ENCODE measurements at places on chromosomes 6 and 20.

GRCh38 chr6:166304106-166304505 lies 4.1 kb downstream of the PRR18 start:
- DNase-seq, result no peak

DNA sequence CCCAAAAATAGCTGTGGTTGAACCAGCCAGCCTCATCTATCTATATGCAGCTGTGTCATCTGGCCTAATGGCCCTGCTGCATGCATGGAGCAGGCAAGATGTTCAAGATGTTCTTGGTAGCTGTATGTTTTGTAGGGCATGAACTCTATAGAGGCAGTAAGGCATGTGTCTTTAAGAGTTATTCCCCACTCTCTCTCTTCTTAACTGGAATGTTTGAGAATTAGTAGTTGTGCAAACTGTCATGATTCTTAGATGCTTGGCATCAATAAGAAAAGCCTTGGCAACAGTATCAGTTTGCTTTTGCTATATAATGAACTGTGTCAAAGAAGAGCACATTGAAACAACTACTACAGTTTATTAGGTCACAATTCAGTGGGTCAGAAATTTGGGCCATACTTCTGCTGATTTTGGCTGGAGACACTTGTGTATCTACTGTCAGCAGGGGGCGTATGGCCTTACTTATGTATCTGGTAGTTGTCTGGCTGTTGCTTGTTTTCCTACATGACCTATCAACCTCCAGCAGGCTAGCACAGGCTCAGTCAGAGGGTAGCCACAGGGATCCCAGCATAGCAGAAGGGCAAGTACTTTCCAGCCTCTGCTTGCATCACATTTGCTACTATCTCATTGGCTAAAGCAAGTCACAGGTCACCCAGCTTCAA lies 56.1 kb upstream of the LAMP5 start:
- DNase-seq, result no peak

DNA sequence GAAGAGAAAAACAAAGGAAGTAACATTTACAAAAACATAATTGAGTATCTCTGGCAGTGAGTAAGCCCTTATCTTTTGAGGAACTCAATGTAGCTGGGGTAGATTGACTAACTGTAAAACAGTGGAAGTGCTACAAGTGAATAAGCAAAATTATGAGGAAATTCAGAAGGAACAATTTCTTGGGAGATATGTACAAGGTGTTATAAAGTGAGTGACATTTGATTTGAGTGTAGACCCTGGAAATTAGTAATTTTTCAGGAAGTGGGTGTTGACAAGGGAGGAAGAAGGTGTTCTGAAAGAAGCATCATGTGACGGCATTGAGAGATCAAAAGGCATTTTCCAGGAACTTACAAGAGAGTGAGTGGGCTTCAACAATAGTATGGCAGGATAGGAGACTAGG lies 22.2 kb downstream of the XRN2 start:
- no peak for DNase-seq

DNA sequence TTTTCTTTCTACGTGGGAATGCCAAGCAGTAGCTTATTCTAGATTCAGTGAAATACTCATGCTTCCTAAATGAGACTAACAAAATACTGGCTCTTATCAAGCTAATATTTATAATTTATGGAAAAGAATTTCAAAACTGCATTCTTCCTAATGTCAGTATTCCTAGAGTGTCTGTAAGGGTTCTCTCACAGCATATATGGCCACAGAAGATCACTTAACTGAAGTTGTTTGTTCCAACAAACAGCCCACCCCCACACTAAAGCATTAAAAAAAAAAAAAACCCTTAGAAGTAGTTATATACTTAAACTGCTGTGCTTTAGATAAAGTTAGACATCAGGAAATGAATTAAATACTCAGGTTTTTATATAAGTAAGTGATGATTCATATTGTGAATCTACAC lies 247.7 kb upstream of the HSF2 start:
- no peak for DNase-seq

DNA sequence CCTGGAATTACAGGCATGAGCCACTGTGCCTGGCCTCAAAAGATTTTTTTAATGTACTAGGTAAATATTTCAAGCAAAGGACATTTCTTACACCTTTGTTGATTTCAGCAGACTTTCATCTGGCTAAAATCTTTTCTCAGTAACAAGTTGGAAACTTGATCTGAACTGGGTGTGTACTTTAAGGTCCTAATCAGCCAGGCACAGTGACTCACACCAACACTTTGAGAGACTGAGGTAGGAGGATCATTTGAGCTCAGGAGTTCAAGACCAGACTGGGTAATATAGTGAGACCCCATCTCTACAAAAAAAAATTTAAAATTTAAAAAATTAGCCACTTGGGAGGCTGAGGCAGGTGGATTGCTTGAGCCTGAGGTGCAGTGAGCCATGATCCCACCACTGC lies 7.0 kb upstream of the RALGAPA2 start:
- no peak for DNase-seq

- DNase-seq, result no peak
Observed at GRCh38 chr6:30942338-30943060, 1.7 kb downstream of the MUCL3 start.

DNA sequence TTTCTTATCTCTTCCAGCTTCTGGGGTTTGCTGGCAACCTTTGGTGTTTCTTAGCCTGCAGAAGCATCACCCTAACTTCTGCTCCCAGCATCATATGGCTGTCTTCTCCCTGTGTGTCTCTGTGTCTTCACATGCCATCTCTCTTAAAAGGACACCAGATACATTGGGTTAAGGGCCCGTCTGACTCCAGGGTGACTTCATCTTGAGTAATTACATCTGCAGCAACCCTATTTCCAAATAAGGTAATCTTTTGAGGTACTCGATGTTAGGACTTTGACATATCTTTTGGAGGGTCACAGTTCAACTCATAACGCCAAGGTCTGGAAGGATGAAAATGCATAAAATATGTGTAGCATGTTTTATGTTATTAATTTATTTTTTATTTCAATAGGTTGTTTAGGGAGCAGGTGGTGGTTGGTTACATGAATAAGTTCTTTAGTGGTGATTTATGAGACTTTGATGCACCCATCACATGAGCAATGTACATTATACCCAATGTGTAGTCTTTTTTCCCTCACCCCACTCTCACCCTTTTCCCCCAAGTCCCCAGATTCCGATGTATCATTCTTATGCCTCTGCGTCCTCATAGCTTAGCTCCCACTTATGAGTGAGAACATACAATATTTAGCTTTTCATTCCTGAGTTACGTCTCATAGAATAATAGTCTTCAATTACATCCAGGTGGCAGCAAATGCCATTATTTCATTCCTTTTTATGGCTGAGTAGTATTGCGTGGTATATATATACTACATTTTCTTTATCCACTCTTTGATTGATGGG lies 131.1 kb downstream of the TBXT start:
- no peak for DNase-seq

GRCh38 chr6:122624853-122625252 lies 14.6 kb downstream of the PKIB start:
- DNase-seq, result no peak

GRCh38 chr6:109029313-109029712 lies 65.3 kb downstream of the SESN1 start:
- no peak for DNase-seq

DNA sequence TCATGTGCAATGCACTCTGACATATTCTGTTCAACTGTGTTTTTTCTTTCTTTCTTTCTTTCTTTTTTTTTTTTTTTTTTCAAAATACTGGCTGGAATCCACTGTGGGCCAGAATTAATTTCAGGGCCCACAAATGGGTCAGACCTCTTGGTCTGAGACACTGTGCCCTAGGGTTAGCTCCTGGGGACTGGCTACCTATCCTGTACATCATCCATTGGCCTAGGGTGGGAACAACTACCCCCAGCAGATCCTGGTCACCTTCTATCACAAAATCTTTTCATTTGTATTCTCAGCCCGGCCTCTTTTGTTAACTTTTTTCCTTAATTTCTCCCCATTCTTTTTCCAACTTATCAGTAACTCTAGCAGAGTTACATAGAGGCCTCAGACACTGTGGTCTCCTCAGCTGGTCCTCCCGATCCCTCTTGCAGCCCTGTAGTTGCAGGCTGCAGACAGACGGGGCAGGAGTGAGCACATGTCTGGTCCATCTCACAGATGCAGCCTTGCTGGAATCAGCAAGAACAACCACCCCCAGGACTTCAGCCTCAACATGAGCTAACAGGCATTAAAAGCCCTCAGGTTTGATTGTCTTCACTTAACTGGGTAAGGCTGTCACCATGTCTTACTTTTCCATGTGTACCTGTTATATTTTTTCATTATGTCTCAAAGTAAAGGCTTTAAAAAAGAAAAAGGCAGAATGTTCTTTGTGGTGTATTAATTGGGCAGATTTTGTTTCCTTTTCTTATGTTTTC lies 41.3 kb downstream of the TXLNB start:
- peak; percentile 55 for DNase-seq

- DNase-seq, result no peak
Observed at GRCh38 chr6:96923871-96924493, 546 bp upstream of the KLHL32 start.

- DNase-seq, result no peak
Observed at GRCh38 chr20:24863356-24863755, 85.7 kb upstream of the CST7 start.

GRCh38 chr20:63926298-63926697 lies 29.9 kb downstream of the UCKL1 start:
- DNase-seq, result no peak

DNA sequence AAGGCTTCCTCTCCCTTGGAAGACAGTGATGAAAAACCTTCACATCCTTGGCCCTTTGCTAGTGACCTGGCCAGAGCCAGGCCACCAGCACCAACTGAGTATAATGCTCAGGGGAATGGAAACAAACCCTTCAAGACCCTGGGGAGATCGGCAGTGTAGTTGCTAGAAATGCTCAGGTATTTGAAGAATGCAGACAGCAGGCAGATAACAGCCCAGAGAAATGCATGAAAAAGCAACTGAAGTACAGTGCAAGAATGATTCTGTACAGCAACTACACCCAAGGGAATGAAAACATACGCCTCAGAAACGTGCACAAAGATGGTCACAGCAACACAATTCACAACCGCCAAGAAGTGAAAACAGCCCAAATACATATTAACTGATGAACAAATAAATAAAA lies 41.1 kb downstream of the PPP1R3G start:
- DNase-seq, result no peak

- no peak for DNase-seq
Observed at GRCh38 chr6:24376871-24377270, 19.0 kb upstream of the DCDC2 start.

- DNase-seq, result no peak
Observed at GRCh38 chr6:123821112-123821511, 17.4 kb downstream of the NKAIN2 start.

- DNase-seq, result no peak
Observed at GRCh38 chr6:30508890-30509736, 19.8 kb downstream of the HLA-E start.

GRCh38 chr6:11229655-11230046 lies 2.8 kb downstream of the NEDD9 start:
- DNase-seq, result no peak

DNA sequence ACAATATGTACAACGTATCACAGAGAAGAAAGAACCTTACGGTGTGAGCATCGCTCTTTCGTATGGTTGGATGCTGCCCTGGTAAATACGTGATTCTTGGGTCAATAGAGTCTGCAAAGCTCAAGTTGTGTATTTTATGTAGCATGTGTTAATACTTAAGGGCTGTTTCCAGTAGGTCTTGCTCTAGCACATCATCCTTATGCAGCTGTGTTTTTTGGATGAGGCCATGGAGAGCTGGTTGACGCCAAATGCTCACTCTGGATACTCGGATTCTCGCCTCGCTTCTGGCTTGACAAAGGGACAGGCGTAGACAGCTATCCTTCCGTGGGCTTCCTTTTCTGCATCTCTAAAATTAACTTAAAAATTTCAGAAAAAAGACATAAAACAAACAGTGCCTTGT lies 38.9 kb downstream of the SNRNP48 start:
- DNase-seq, result no peak

- DNase-seq, result no peak
Observed at GRCh38 chr20:8757146-8757545, 311.7 kb upstream of the PLCB4 start.

DNA sequence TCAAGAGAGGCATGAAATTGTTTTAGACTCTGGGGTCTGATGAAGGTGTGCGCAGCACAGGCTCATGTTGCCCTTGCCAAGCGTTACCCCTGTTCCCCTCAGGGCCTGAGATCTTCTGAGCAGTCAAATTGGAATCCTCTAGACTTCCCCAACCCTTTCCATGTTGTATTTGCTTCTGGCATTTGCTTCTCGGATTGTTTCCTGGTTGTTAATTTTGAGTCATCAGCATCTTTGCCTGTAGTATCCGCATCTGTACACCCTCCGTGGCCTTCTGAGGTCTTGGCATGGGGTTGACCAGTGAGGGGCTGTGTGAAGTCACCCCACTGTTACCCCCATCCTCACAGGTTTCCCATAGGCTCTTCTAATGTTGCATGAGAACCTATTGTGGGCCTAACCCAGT lies 40.9 kb downstream of the SLC24A3 start:
- no peak for DNase-seq

- DNase-seq, result no peak
Observed at GRCh38 chr6:100856146-100856545, 25.0 kb downstream of the ASCC3 start.

DNA sequence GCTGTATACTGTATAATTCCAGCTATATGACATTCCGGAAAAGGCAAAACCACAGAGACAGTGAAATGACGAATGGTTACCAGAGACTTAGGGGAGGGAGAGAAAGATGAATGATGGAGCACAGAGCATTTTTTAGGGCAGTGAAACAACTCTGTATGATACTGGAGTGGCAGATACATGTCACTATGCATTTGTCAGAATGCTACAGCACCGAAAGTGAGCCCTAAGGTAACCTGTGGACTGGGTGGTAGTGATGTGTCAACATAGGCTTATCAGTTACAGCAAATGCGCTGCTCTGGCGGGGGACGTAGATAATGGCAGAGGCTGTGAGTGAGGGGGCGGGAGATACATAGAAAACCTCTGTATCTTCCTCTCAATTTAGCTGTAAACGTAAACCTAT lies 201.3 kb upstream of the SSTR4 start:
- DNase-seq, result no peak

DNA sequence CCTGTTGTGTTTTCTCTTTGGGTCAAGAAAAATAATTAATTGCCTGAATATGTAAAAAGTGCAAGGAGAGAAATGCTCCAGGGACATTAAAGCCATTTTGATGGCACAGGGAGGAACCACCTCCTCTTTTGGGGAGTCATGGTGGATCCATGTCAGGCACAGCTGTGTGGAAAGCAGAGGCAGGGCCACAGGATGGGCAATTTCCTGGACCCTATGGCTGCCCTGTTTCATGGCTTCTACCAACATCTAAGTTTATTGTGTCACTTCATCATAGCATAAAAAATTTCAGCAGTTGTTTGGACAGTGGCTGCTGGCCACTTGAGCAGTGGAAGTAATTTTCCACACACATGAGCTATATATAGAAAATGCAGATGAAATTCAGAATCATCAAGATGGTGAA lies 238.2 kb downstream of the SYNE1 start:
- no peak for DNase-seq

DNA sequence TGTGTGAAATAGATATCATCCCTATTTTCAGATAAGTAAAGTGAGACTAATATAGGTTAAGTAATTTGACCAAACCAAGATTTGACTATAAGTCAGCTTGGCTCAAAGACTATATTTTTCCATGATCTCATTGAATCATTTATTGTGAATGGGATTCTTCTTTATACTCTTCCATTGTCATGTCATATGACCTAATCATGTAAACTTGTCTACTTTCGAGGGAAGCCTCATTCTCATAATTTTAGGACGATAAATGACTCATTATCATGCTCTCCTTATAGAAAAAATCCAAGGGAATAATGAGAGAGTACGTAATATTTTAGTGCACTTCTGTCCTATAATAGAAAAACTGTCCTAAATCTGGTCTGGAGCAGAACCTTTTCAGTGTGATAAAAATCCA lies 40.9 kb upstream of the CCN6 start:
- DNase-seq, result no peak

- no peak for DNase-seq
Observed at GRCh38 chr20:61812845-61813485, 252.7 kb downstream of the TAF4 start.
